ENCODE measurements at places on chromosomes 12 and 14. TPM values are rescaled to one million over a fixed set of nuclear protein-coding genes. Genes with fewer than 3 reads are reported as not detected.

GRCh38 chr14:35133542-35134328, 11.4 kb downstream of the PRORP start:
- DNase-seq, result no peak

DNA sequence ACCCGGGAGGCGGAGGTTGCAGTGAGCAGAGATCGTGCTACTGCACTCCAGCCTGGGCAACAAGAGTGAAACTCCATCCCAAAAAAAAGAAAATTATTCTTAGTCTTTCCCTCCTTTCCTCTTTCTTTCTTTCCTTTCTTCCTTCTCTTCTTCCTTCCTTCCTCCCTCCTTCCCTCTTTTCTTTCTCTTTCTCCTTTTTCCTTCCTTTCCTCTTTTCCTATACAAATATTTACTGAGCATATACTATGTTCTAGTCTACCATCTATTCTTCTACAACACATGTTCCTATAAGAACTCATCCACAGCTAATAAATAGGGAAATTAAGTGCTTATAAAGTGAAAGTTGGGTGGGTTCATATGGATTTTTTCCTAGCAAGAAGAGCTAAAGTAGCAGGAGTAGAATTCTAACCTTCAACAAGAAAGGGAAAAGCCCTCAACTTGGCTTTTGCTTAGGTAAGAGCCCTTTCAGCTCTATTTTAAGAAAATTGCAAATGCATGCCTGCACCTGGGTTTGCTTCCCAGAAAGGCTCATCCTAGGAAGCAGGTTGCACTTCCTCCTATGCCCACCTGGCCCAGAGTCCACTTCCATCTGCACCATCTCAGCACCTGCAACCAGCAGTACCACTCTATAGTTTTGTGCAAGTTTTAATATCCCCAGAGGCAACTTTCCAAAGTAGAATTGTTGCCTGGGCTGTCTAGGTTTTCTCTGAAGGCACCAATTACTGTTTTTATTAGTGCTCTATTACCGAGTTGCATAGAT, 122.0 kb upstream of the CCND2 start:
- no peak for DNase-seq

Gene RNASE7
- total RNA-seq, result not detected

Gene CD9
- 55.5 TPM for total RNA-seq

Gene ZDHHC22
- not detected for total RNA-seq

- no peak for DNase-seq
Measured at GRCh38 chr14:55802986-55803872, 223.2 kb downstream of the KTN1 start.

DNA sequence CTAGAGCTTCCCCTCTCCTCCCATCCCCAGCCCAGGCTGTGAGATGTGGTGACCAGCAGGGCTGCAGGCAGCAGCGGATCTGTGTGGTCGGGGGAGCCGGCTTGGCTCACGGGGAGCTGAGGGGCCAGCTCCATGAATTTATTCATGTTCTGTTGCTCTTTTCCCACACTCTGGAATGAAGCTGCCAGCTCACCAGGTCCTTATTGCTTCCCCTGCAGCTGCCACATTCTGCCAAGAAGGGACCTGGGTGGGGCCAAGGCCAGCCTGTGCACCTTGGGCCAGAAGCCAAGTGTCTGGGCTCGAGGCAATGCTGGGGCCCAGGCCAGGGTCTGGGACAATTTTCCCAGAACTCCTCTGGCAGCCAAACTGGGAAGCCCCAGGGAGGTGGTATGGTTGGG, 2.5 kb upstream of the C1QL4 start:
- DNase-seq, result no peak

GRCh38 chr12:109948368-109948767, 47.8 kb downstream of the GIT2 start:
- no peak for DNase-seq
